ENCODE measurements at places on chromosomes 7 and 10. TPM values are rescaled to one million over a fixed set of nuclear protein-coding genes. Genes with fewer than 3 reads are reported as not detected.

Gene HOXA3
- total RNA-seq: 0.51 TPM

GRCh38 chr10:132434405-132435005 is 37.5 kb downstream of the PWWP2B start:
- peak; percentile 95 for DNase-seq

DNA sequence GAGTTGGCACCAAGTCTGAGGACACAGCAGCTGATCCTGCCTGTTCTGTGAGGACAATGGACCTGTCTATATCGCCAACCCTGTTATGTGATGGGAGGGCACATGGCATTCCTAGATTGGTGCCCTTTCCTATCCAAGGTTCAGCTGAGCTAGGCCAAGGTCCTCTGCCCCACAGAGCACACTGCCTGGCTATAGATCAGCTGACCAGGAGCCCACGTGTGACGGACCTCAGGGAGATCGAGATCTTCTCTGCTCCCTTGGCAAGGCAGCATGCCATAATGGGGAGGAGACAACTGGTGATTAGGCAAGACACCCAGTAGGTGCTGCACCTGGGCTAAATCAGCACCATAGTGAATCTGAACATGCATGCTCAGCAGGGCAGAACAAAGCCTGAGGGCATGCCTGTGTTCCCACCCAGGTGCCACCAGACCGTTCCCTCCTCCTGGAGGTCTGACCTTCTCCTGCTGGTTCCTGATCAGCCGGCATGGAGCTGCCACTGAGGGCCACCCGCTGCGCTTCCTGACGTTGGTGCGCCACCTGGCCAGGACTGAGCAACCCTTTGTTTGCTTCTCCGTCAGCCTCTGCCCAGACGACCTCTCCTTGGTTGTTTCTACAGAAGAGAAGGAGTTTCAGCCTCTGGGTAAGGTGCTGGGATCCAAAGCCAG is 93.7 kb downstream of the WDFY4 start:
- no peak for DNase-seq

Gene PNLIP
- not detected for total RNA-seq

- peak; percentile 87 for DNase-seq
Observed at GRCh38 chr7:139829025-139829774, at the start of gene TBXAS1. TBXAS1 (plus strand) TSS chr7:139829264; CDS start chr7:139829391, 127 bp downstream.

GRCh38 chr10:76972541-76972940 is 665.1 kb downstream of the KCNMA1 start:
- no peak for DNase-seq

DNA sequence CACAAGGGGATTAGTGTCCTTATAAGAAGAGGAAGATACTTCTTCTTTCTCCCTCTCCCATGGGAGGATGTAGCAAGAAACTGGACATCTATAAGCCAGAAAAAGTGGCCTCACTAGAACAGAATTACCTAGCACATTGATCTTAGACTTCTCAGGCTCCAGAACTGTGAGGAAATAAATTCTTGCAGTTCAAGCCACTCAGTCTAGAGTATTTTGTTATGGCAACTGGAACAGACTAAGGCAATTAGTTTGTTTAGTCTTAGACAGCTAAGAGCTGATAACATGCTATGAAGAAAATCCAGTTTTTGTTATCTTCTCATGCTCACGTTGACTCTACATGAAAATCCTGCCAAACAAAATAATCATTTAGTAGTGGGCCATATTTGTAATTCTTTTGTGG is 627.6 kb upstream of the PHF14 start:
- DNase-seq: no peak

GRCh38 chr10:72690071-72690755 is 1.7 kb upstream of the MCU start:
- no peak for DNase-seq

- no peak for DNase-seq
Observed at GRCh38 chr10:129842031-129842430, 122.0 kb downstream of the EBF3 start.

GRCh38 chr7:132653366-132653930 is 77.2 kb upstream of the PLXNA4 start:
- DNase-seq: peak; percentile 78

- peak; percentile 40 for DNase-seq
Observed at GRCh38 chr7:150949564-150949963, 28.6 kb downstream of the KCNH2 start.

- no peak for DNase-seq
Observed at GRCh38 chr10:110279407-110279986, 25.2 kb downstream of the SMNDC1 start.

Gene TMEM130
- 0.37 TPM for total RNA-seq

Gene PDE6C
- not detected for total RNA-seq

DNA sequence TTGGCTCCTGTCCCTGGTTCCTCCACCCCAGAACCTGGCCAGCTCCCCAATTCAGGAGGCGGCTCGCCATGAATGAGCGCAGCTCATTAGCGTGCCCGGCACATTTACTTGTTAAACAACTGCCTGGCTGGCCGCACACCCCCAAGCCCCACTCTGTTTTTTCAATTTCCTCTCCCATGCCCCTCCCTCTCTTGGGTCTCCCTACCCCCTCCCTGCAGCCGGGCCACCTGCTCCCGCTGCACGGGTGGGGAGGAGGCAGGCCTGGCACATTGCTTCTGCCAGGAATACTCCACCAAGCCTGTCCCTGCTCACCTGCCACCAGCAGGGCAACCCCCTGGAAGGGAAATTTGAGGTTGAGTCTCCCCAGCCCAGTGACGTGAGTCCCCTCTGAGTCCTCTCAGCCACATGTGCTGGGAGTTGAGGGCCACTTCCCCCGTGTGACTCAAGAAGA is 2.5 kb upstream of the SLIT1 start:
- peak; percentile 57 for DNase-seq

Gene LRRC4
- total RNA-seq: 13.7 TPM

DNA sequence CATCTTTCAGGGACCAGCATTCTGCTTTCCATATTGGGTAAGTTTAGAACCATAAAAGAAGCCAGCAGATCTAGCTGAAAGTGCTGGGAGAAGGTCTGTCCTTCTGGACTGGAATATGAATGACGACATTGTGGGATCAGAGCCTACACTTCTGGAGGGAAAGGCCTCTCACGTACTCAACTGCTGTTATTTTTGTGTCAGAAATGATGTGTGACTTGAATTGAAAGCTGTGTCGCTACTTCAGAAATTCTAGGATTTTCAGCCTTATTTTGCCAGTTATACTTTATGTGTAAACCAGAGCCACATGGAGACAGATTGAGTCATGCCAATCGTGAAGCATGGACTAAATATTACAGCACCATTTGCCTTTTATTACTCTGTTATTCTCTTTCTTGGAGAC is 231.0 kb downstream of the KIAA1217 start:
- DNase-seq: no peak

DNA sequence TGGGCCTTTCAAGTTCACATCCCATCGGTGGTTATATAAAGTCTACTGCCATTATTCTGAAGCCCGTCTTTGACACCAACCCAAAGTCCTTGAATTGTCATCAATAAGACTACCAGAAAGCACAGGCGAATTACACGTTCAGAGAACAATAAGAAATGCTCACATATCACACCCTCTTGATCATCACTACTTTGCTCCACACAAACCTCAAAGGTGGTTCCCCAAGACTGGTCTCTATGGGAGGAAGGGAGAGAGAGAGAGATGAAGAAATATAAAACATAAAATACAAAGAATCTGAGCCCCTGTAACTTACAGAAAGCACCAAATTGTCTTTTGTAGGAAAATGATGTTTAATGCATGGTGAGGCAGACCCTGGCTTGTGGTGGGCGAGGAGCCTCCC is 4.4 kb downstream of the HIPK2 start:
- no peak for DNase-seq

Gene MACC1
- total RNA-seq: 7.0 TPM

Gene PTN
- 5.2 TPM for total RNA-seq

GRCh38 chr7:41954976-41955375 is 252.1 kb upstream of the INHBA start:
- DNase-seq: no peak

Gene VAX1
- not detected for total RNA-seq

Gene ANKRD1
- total RNA-seq: not detected
